Glomerular endothelial cell (primary cell): ENCODE measurements at places on chromosomes 2 and 18. TPM values are rescaled to one million over a fixed set of nuclear protein-coding genes. Genes with fewer than 3 reads are reported as not detected.

The NEU2 gene
- total RNA-seq = not detected in 2 replicates

The DQX1 gene
- not detected in 2 replicates for total RNA-seq

The CRACDL gene
- total RNA-seq = 10.7 and 13.3 TPM in 2 replicates

The MREG gene
- 7.7 and 10.3 TPM in 2 replicates for total RNA-seq

The TGFA gene
- total RNA-seq = 0.93 and 3.7 TPM in 2 replicates

The CNDP1 gene
- not detected in 2 replicates for total RNA-seq

The SPP2 gene
- total RNA-seq = not detected in 2 replicates

The MC2R gene
- not detected in 2 replicates for total RNA-seq

The TNFAIP6 gene
- 0.82 TPM in 1 of 2 replicates, not detected in the other for total RNA-seq

The AQP4 gene
- total RNA-seq = not detected in 2 replicates

The CRYBA2 gene
- not detected in 2 replicates for total RNA-seq

The MYO7B gene
- 0.05 and 1.2 TPM in 2 replicates for total RNA-seq

The ANKAR gene
- 1.2 and 3.3 TPM in 2 replicates for total RNA-seq

The ACVR1C gene
- 0.06 and 0.15 TPM in 2 replicates for total RNA-seq
